ENCODE measurements at places on chromosomes 5 and 9.

- no peak for DNase-seq
Measured at GRCh38 chr9:92980085-92980745, 32.9 kb downstream of the FGD3 start.

- no peak for DNase-seq
Measured at GRCh38 chr5:44275908-44276307, 113.3 kb downstream of the FGF10 start.

- DNase-seq: peak; percentile 89
Measured at GRCh38 chr5:67206929-67207328, 10.3 kb upstream of the CD180 start.

- no peak for DNase-seq
Measured at GRCh38 chr5:41747708-41748107, 122.5 kb downstream of the OXCT1 start.

DNA sequence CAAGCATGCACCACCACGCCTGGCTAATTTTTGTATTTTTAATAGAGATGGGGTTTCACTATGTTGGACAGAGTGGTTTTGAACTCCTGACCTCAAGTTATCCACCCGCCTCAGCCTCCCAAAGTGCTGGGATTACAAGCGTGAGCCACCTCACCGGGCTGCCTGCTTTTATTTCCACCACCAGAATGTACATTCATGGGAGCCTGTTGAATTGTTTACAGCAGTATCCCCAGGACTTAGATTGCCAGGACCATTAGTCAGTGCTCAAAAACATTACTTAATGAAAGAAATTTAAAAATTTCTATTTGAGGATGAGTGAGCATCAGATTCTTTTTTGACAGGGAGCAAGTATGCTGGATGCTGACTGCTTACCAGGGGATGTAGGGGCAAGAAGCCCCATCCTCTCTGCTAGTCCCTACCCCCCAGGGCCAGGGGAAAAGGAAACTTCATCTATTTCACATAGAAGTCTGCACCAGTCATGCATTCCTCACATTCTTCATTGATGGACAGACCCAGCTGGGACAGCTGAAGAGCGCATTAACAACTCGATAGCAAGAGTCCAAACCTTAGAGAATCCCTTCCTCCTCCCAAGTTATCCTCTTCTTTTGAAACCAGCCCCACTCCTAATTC, 10.3 kb upstream of the RGMB start:
- no peak for DNase-seq

DNA sequence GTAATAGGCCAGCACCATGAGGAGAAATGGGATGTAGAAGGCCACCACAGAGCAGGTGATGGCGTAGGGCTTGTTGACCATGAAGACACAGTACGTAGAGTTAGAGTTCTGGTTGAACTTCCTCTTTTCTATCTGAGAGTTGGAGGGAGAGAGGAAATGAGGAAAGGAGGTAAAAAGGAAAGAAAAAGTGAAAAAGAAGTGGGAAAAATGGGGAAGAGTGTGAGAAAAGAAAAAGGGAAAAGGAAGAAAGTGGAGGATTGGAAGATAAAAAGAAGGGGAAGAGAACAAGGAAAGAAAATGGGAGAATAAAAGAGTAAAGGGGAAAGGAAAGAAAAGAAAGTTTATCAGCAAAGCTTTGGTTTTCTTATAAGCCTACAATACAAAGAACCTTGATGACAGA, 126.1 kb downstream of the FBXO38 start:
- no peak for DNase-seq

DNA sequence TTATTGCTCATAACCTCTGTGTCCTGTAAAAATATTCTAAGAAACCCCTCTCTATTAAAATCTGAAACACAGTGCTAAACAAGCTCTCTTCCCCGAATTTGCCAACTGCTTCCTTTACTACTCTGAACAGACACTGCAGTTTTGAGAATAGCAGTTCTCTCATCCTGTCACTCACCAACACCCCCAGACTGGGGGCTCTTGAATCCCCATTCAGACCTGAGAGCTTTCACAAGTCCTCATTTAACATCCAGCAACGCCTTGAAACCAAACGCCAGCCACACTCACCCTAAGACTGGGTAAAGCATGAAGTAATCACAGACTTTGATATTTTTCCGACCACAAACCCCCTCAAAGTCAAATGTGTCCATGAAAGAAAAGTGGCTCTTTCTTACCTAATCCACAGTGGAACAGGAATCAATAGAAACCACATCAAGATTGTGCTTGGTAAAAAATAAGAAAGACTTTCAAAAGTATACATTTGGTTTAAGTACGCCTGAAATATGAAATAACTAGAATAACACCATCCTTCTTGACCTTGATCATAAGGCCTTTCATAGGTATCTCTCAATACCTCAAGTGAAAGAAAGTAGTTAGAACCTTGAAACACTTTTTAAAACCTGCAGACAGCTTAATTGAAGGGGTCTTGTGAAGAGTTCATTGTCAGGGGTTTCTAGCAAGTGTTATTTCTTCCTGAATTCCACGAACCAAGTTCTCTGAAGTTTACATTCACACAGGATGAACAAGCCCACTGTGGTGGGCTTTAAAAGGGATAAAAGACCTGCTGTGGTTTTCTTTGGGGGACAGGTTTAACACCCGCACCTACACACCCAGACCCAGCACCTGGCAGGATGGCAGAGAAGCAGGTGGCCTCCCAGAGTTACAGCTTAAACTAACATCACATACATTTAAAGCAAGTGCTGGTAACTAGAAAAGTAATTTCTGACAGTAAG, 412.6 kb downstream of the MLLT3 start:
- DNase-seq: peak; percentile 10

- DNase-seq: peak; percentile 64
Measured at GRCh38 chr9:130680836-130681768, 12.5 kb upstream of the EXOSC2 start.

DNA sequence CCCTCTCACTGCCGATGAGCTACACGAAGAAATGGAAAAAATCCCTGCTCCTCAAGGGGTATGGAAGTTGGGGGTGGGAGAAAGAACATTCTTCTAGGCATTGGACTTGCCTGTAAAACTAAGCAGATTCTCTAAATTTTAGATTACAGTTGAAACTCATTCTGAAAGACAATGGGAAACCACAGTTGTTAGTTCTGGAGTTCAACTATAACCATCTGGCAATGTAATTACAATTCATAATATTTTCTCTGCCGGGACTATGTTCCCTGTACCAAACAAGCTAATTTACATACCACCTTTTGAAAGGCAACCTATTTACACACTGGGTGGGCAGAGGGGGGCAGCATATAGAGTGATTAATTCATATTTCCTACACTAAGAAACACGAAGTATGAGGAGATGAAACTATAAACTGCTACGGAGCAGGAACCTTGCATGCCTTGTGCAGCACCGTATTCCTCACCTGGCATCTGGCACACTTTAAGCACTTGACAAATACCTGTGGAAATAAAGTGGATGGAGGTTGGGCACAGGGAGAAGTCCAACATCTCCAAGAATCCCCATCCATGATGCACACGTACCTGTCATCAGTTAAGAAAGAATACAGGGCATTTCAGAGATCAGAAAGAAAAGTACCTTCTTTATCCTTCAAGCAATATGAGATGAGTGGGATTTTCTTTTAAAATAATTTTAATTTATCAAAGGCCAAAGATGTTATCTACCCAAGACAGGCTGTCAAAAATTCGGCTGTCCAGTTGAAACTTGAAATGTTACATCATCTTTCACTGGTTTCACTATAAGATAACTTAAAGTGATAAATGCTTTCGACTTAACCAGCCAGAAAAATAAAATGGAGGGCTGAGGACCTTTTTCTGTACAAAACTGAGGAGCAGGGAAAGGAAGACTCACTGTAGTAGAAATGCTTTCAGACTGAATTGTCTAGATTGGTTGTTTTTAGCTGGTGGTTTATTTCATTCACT, 54.2 kb downstream of the SSBP2 start:
- no peak for DNase-seq

DNA sequence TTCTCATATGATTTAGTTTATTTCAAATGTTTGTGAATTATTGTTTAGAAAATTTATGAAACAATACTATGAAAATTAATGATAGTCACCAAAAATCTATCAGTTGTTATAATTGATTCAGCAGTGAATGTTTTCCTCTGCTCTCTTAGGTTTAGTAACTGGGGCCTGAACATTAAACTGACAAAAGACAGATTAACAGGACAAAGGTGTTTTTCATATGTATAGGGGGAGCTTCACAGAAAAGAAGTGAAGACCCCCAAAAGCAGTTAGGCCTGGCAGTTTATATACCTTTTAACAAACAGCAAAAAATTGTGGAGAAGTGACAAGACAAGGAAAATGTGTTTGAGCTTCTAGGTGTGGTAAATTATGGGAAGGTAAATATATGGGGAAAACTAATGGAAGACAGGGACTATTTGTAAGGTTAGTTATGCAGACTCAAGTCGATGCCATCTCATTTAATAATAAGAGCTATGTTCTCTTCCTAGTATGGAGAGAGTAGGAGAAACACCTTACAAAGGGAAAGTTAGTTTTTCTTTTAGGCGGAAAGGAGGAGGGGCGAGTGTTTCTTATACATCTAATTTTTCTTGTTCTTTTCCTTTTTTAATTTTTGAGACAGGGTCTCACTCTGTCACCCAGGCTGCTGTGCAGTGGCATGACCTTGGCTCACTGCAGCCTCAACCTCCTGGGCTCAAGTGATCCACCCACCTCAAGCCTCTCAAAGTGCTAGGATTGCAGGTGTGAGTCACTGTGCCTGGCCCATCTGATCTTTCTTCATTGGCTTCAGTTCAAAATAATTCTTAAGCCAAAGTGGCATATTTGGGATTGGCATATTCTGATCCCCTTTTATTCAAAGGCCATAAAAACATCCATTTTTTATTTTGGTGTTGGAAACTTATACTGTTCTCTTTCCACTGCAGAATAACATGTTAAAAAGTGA, 77.8 kb downstream of the C9orf153 start:
- no peak for DNase-seq
